ENCODE measurements at places on chromosomes 1 and 21.
A peak's percentile ranks its signal among the peaks of the same experiment; 100 is the strongest.

DNA sequence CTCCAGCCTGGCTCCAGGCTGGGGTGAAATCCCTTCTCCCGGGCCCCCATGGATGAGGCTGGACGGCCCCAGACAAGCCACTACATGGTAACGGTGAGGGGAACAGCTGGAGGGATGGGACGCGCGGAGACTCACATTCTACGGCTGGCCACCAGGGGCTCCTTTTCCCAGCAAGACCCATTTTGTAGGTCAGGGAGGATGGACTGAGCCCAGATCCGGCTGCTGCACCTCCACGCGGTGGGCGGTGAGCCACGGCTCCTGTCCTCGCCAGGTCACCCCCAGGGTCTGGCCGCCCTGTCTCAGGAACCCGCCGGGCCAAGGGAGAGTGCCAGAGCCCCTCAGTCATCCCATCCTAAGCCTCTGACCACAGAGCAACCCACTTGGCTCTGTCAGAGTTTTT is 75.0 kb upstream of the ACTRT2 start:
- no peak for DNase-seq

- DNase-seq, result peak; percentile 23
Measured at GRCh38 chr1:145871994-145872924, 13.4 kb upstream of the PIAS3 start.

- peak; percentile 34 for DNase-seq
Measured at GRCh38 chr1:201792534-201793305, 36.2 kb upstream of the IPO9 start.

DNA sequence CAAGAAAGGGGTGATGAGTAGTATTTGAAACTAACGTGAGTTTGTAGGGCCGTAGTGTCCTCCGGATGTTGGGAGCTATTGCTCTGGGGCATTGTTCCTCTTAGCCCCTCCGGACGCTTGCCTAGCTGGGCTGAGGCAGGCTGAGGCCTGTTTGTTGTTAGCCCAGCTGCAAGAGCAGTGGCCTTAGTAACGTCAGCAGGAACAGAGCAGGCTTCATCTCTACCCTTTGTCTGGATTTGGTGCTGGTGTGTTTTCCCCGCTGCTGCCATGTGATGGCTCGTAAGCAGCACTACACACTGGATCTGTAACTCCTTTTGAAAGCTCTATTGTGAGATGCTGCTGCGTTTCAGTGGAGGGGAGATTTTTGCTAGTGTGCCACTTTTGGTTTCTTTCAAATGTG is 57.6 kb downstream of the DNM3 start:
- no peak for DNase-seq

DNA sequence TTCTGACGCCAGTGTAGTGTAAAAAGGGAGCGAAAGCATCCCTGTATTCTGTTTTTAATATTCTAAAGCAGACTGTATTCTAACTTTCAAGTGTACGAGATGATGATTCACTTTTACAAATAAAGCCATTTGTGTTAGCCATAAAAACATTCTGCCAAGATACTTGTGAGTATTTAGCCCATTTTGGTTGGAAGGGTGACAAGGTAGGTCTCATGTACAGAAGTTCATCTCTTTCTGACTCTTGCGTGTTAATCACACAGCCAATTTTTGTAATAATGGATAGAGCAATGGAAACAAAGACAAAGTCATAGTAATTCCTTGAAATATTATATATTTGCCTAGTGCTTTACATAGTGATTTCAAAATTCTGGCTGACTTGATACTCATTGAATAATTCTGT is 125.3 kb upstream of the GREM2 start:
- DNase-seq, result no peak

- no peak for DNase-seq
Measured at GRCh38 chr1:220817907-220818306, 31.2 kb downstream of the MTARC1 start.

- DNase-seq, result no peak
Measured at GRCh38 chr1:29998686-29999085, 724.7 kb downstream of the MATN1 start.

DNA sequence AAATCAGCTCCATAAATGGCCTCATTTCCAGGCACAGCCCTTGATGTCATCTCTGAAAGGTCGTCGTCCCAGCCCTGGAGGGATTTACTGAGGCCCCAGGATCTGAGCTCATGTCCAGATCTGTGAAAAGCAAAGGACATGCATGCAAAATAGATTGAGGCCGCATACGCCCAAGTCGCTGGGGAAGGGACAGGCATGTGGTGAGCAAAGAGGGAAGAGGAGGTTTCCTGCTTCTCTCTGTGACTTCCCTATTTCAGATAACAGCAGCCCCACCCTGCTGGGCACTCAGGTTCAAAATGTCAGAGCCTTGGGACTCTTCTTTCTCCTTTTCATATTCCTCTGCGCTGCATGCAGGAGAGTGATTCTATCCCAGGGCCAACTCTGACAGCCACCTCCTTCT is 197.2 kb downstream of the ADSS2 start:
- peak; percentile 5 for DNase-seq

DNA sequence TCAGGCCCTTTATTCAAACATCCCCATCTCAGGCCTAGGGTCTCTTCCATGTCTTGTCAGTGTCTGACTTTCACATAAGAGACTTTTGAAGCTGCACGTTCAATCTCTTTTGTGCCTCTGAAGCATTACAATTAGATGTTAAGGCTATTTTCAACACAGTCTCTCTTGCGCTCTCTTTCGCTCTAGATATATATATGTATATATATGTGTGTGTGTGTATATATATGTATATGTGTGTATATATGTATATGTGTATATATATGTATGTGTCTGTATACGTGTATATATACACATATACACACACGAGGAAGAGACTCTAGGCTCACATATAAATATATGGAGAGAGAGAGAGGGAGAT is 162.5 kb upstream of the RNPC3 start:
- DNase-seq, result no peak

DNA sequence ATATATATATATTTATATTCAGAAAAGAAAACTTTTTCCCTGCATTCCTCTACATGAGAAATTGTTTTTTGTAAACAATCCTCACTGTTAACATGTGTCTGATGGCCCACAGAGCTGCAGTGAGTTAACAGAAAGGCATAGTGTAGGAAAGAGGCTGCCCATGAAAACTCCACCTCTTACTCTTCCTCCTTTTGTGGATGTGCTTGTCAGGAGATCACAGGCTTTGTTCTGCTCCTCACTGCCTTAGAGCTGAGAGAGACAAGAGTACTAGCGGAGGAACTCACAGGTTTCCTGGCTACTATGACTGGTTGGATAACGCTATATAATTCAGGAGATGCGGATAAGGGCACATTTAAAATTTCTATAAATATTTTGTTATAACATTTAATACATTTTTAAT is 200.6 kb downstream of the BRINP3 start:
- no peak for DNase-seq

DNA sequence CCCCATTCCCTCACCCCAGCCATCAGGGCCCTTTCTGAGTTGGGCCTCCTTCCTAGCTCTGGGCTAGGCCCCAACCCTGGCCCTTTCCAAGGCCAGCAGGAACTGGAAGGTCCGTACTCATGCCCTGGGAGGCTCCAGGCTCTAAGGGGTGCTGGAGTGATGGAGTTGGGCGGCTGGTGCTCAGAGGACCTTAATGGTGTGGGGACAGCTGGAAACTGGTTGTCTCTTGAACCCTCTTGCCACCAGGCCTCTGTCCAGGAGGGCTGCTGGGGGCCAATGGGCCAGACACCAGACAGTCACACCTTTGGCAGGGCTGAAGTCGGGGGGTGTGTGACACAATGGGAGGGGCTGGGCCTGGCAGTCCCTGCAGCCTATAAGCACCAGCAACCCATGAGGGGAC is 9.2 kb upstream of the PADI1 start:
- no peak for DNase-seq

DNA sequence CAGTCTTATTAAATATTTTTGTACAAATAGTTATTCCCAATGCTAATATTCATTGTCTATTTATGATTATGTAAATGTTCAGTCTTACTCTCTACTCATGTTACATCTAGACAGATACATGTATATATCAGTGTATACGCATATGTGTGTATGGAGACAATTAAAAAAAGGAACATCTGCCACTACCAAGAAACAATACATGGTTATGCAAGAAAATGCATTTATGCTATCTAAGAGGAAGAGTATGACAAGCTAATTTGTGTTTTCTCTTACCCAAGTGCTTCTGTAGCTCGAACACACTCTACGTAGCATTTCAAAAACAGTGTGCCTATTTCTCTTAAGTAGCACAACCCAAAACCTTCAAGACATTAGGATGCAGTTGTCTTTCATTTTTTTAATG is 6.1 kb upstream of the RLF start:
- DNase-seq, result no peak
